ENCODE measurements at places on chromosomes 7 and 10.

GRCh38 chr7:3408814-3409595, 108.0 kb downstream of the SDK1 start:
- DNase-seq: no peak

DNA sequence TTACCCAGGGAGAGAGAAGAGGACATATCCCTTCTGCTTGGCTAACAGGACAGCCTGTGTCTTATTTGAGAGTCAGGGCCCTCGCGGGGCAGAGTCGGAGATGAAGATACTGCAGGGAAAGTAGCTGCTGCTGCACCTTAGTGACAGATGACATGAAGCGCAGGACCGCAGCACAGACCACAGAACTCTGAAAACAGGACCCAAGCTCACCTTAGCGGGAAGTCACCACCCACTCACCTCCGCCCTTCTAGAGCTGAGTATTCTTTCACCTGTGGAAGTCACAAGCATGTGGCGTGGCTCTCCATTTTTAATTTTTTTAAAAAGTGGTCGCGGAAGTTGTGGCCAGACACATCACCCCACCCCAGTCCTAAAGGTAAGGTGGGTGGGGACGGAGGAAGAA, 191.4 kb downstream of the FAM107B start:
- no peak for DNase-seq

DNA sequence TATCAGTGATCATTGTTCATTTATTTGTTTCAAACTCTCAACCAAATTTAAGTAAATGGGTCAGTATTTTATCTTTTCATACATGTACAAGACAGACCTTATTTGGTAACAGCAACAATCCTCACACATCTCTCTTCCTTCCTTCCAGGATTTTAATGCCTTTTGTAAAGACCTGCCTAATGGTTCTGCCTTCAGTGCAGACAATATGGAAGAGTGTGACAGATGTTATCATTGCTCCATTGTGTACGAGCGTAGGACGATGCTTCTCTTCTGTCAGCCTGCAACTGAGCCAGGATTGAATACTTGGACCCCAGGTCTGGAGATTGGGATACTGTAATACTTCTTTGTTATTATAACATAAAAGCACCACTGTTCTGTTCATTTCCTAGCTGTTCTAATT, 6.3 kb downstream of the CAV2 start:
- no peak for DNase-seq

DNA sequence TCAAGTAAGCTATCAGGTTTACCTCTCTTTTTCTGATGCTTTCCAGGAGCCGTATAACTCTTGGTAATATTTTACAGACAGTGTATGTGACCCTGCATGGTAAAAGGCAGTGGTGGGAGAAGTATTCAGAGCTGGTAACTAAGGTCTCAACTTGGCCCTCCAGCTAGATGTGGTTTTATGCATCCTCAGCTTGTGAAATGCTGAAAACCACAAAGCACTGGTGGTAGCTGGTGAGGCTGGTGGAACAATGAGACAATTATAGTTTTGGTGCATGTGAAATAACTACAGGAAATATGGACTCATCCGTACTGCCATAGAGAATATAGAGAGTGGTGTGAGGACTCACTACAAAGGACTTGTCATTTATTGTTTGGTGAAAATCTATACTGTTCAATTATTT, 383.0 kb upstream of the PCDH15 start:
- DNase-seq: no peak

- no peak for DNase-seq
Measured at GRCh38 chr10:115082506-115082905, 10.7 kb upstream of the ATRNL1 start.

DNA sequence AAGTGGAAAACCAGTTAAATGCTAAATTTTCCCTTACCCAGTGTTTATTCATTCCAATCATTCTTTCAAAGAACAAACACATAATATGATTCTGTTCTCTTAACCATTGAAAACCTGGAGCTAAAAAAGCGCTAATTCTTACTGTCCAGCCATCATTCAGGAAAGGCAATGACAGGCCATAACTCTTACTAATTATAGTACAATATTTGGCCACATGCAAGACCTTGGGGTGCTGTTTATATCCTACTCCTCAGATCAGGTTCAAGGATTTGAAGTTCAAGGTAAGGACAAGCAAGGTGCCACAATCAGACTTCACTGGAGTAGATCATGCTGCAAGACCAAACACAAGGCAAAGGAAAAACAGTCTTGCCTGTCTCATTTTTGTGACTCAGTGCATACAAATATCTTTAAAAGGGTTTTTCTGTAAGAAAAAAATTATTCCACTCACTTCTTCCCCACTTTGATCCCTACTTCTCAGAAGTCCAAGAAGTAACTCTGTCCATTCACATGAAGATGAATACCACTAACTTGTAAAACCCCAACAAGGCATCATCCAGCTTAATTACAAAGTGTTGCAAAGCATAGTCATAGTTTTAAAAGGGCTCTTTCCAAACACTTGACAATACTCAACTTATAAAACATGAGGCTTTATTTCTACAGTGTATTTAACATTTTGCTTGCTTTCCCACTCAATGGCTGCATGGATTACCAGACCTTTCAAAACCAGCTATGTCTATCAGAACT, 153.0 kb downstream of the DOCK4 start:
- DNase-seq: no peak

- no peak for DNase-seq
Measured at GRCh38 chr7:37037286-37037685, 313.0 kb upstream of the AOAH start.

DNA sequence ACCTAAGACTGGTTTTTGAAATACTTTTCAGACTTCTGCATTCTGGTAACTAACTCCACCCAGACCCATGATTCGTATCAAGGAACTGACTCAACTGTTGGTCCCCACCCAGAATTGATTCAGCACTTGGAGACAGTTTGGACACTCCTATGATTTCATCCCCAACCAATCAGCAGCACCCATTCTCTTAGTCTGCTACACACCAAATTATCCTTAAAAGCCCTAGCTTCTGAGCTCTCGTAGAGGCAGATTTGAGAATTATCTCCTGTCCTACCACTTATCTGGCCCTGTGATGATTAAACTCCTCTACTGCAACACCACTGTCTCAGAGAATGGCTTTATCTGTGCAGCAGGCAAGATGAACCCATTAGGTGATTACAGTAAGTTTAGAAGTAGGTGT, 7.7 kb upstream of the GSTO1 start:
- DNase-seq: no peak

GRCh38 chr10:104170610-104171254, 48.8 kb downstream of the SFR1 start:
- no peak for DNase-seq

- DNase-seq: no peak
Measured at GRCh38 chr7:151152643-151153513, 14.6 kb downstream of the GBX1 start.

DNA sequence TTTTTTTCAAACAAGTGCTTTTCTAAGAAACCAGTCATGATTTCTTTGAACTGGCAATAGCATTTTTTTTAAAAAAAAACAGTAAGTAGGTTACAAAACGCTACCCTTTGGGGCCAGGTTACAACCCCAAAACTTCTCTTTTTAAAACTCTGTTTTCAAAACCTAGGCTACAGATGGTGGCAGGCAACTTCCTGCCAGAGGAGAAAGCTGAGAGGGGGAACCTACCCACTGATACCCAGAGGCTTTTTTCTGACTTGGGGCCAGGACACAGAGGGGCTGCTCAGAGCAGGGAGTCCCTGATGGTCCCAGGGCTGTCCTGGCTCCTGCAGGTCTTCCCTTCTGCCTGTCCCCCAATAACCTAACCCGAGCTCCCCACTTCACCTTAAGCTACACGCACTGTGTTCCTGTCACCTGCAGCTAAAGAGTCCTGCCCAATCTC, 6.9 kb downstream of the STN1 start:
- no peak for DNase-seq

- DNase-seq: no peak
Measured at GRCh38 chr10:77836299-77836820, 90.2 kb downstream of the DLG5 start.

GRCh38 chr7:155813546-155814315, 1.5 kb upstream of the SHH start:
- no peak for DNase-seq

GRCh38 chr10:33609546-33609945, 275.1 kb upstream of the NRP1 start:
- no peak for DNase-seq

DNA sequence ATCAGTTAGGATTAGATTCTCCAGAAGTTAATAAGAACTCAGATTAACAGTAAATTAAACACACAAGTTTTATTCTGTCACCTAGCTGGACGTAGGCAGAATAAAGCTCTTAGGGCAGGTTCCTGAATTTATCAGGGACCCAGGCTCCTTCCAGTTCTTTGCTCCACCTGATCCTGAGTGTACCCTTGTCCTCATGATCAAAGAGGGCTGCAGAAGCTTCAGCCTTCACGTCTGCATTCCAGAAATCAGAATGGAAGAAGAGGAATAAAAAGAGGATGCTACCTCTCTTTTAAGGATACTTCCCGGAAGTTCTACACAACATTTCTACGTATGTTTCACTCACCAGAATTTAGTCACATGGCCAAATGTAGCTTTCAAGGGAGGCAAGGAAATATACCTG, 1.7 kb upstream of the GSAP start:
- DNase-seq: no peak

DNA sequence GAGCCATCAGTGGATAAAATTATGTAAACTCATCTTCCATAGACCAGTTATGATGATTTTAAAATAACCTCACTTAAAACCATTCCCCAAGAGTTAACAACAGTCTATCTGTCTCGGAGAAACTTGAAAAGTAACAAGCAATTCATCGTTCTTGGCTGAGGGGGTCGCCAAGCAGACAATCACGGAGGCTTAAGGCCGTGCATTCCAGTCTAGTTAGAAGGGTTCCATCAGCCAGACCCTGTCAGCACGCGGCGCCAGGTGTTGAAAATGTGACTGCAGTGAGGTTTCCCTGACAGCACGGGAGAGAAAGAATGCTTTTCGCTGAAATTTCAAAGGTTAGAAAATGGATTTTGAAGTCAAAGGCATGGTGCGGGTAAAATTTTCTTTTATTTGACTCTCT, 1025.0 kb upstream of the CELF2 start:
- no peak for DNase-seq

DNA sequence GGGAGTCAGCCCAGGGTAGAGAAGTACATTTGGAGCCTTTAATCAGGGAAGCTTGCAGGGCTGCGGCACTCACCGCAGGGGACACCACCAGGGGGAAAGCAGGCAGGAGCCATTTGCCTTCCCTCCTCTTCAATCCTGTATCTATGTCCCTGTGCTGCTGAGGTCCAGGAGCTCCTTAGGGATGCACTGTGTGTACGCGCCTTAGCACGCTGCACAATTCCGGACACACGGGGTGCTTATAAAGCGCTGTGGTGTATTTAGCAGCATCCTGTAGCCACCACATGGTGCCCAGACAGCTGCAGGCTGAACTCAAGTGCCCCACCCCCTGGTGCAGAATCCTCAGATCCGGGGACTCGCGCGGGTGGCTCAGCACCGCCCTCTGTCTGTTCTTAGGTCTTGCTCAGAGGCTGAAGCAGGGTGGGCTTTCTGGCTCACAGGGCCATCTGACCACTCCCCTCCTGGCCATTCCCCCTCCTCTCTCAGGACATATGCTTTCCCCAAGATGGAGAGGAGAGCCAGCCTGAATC, 421.4 kb downstream of the SDK1 start:
- no peak for DNase-seq

Data from cortex of kidney (tissue), 1 donor.